ENCODE measurements at places on chromosomes 5 and 9. TPM values are rescaled to one million over a fixed set of nuclear protein-coding genes. Genes with fewer than 3 reads are reported as not detected.

SGCD gene
- total RNA-seq: under 0.01 TPM

ITGA1 gene
- total RNA-seq: 3.5 TPM

PCDHGB3 gene
- 2.9 TPM for total RNA-seq

PCDHA12 gene
- total RNA-seq: under 0.01 TPM

PLPP7 gene
- 0.65 TPM for total RNA-seq

TUSC1 gene
- total RNA-seq: 10.1 TPM

CDX1 gene
- total RNA-seq: not detected

LCN2 gene
- total RNA-seq: not detected

SLC23A1 gene
- not detected for total RNA-seq

LCN15 gene
- total RNA-seq: not detected

SLC6A19 gene
- total RNA-seq: not detected

PPP3R2 gene
- not detected for total RNA-seq

ATG10 gene
- 6.9 TPM for total RNA-seq

PTGES gene
- not detected for total RNA-seq

GRXCR2 gene
- not detected for total RNA-seq

TMED7 gene
- 213 TPM for total RNA-seq

OGN gene
- total RNA-seq: under 0.01 TPM

PCDHB6 gene
- total RNA-seq: 0.07 TPM

CCNO gene
- 0.13 TPM for total RNA-seq

CTXN3 gene
- total RNA-seq: not detected

SLC4A9 gene
- not detected for total RNA-seq

SPATA6L gene
- total RNA-seq: 1.8 TPM

NTNG2 gene
- total RNA-seq: 0.13 TPM

FIBCD1 gene
- total RNA-seq: not detected

NTRK2 gene
- total RNA-seq: not detected

RUSC2 gene
- 18.9 TPM for total RNA-seq

LHX3 gene
- not detected for total RNA-seq

HAVCR2 gene
- total RNA-seq: 0.07 TPM
